ENCODE measurements at places on chromosomes 13 and 19.
A peak's percentile ranks its signal among the peaks of the same experiment; 100 is the strongest.

- DNase-seq: no peak
These were observed 1.1 kb upstream of the SMIM24 start for GRCh38 chr19:3481241-3482090.

DNA sequence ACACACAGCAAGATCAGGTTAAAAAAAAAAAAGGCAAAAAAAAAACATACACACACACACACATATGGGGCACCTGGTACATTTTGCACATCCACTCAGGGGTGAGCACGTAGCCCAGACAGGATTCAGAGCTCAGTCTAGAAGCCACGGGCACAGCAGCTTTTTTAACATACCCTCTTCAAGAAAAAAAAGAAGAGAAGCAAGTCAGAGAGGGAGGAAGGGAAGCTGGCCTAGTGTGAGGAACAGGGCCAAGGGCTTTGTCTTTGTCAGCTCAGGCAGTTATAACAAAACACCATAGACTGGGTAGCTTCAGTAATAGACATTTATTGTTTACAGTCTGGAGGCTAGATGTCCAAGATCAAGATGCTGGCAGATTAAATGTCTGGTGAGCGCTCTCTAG lies 2.3 kb upstream of the TPM4 start:
- no peak for DNase-seq

DNA sequence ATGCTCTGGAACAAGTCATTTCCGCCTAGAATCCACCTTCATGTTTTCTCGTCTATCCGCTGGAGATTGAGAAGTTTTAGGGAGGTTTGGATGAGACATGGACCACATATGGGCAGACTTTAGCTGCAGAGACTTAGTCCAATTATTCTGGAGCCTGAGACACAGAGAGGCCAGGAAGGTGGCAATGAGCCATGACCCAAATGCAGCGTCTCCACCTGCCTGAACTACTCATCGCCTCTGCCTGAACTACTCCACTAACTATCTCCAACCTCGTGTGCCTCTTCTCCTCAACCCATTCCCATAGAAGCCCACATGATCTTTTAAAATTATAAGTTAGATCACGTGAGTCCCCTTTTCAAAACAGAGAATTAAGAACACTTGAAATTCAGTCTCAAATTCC lies 5.6 kb downstream of the PLEKHA4 start:
- no peak for DNase-seq

DNA sequence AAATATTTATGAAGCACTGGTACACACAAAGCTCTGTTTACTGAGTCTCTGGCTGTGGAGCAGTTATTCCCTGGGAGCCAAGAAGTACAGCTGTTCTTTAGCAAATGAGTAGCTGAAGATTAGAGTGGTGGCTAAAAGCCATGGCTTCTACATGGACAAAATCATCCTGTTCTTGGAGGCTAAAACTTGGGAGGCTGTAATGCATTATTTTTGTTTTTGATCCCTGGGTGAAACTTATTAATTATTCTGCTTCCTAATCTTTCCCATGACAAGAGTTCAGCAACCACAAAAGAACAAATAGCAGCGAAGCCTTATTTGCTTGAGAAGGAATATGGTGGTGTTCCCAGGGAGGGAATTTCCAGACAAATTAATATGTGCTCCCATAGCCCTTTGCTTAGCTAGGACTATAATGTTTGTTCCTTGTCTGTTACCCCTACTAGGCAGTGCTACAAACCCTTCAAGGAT lies 109.5 kb downstream of the DCT start:
- no peak for DNase-seq

DNA sequence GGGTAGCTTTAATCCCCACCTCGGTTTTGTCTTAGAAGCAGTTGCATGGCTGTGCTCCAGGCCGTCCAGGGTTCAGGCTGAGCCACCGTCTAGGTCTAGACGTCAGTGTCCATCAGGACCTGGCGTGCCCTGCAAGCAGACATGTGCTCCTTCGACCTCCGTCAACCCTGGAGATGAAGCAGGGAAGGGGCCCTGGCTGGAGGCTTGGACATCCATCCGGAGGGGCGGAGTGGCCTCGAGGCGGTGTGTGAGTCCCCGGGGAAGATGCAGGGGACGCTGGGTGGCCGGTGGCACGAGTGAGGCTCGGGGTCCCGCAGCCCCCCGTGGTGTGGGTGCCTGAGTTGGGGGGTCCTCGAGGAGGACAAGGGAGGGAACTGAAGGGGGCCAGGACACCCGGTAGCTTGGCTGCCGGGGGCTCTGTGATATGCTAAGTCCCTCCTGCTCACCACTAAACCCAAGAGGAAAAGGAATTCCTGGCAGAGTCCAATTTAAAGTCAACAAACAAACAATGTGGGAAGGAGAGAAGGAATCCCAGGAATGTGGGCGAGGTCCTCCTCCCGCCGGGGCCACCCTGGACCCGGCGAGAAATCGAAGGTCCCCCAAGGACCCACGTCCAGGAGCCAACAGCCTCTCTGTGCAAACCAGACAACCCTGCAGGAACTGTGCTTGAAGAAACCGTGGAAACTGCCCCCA lies 14.9 kb upstream of the PTBP1 start:
- DNase-seq: no peak

DNA sequence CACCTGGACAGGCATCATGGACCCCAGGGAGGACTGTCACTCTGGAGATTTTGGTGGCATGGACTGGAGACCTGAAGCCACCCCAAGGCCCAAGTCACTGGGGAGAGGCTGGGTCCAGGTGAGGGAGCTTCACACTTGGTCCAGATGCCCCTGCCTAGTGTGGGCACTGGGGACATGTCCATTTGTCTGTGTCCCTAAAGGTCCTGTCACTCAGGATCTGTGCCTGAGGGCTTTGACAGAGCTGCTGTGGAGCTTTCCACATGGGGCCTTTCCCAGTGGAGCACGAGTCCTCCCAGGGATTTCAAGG lies 40.5 kb upstream of the CEACAM8 start:
- DNase-seq: no peak

- DNase-seq: no peak
These were observed 71.8 kb downstream of the STARD13 start for GRCh38 chr13:33213797-33214196.

DNA sequence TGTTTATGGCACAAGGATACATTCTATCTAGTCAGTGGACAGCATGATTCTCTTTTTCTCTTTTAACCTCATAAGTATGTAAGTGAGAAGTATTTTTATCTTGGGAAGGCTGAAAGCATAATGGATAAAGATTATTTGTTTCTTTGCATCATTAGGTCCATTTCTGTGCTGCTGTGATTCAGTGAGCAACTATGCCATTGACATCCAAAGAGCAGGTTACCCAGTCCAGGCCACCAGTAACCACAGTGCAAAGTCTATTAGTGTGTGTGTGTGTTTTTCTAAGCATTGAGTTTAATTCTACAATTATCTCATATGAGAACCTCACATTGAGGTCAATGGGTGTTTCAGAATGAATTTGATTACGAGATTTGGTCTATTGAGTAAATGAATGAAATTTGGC lies 158.8 kb upstream of the DACH1 start:
- DNase-seq: no peak

- DNase-seq: no peak
These were observed 21.1 kb downstream of the PIAS4 start for GRCh38 chr19:4028334-4029246.

GRCh38 chr13:80475718-80476117 lies 134.8 kb upstream of the SPRY2 start:
- DNase-seq: no peak

- DNase-seq: peak; percentile 58
These were observed 12.8 kb downstream of the MOB3A start for GRCh38 chr19:2083174-2083854.

- DNase-seq: no peak
These were observed 20.6 kb downstream of the TUBGCP3 start for GRCh38 chr13:112567161-112567862.

DNA sequence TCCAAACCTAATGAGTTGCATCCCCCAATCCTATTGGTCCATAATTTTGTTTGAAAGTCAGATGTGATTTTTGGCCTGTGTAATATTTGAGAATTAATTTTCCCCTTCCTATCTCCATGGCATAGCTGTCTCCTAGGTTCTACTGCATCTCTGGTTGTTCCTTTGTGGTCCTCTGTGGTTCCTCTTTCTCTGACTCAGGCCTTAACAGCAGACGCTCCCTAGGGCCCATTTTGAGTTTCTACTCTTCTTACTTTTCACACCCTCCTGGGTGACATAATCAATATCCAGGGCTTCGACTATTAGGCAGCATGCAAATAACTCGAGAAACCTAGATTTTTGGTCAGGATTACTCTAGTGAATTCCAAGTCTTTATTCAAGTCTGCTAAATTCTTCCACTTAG lies 160.7 kb downstream of the RFC3 start:
- DNase-seq: no peak

GRCh38 chr19:10550336-10550735 lies 6.6 kb downstream of the ATG4D start:
- no peak for DNase-seq

DNA sequence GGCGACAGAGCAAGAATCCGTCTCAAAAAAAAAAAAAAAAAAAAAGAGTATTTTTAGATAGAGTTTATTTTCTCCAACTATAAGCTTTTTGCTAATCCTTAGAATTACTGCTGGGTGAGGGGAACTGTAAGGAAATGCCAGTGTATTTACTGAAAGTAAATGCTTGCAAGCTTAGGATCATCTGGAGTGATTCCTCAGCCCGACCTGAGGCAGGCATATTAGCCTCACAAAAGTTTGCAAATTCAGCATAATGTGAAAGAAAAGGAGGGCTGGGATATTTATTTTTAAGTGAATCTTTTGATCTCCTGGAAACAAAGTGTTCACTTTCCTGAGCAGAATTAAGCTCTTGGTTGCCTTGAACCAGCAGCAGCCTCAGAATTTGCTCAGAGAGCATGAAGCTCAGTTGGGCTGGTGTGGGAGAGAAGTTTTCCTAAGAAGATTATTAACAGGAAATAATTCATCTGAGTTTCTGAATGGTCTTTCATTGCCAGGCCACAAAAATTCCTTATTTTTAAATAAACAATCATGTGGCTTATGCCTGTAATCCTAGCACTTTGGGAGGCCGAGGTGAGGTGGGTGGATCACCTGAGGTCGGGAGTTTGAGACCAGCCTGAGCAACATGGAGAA lies 24.7 kb upstream of the SPATA13 start:
- no peak for DNase-seq

- DNase-seq: no peak
These were observed 78.6 kb downstream of the ABCC4 start for GRCh38 chr13:95222733-95223018.

- DNase-seq: no peak
These were observed 93.0 kb upstream of the ARGLU1 start for GRCh38 chr13:106660746-106661625.

DNA sequence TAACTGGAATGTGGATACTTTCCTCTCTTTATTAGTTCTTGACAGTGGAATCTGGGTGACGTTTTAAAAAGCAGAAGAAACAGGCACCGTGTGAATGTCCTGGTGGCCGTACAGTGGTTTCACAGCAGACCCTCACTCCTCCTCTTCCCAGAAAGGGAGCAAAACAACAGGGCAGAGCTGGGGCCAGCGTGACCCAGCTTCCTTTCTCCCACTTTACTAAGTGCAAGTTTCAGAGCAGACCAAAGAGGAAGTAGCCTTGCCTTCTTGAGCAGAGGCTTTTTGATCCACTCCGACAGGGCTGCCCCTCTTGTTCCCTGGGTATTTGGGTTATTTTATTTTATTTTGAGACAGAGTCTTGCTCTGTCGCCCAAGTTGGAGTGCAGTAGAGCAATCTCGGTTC lies 19.6 kb upstream of the C19orf33 start:
- DNase-seq: no peak

DNA sequence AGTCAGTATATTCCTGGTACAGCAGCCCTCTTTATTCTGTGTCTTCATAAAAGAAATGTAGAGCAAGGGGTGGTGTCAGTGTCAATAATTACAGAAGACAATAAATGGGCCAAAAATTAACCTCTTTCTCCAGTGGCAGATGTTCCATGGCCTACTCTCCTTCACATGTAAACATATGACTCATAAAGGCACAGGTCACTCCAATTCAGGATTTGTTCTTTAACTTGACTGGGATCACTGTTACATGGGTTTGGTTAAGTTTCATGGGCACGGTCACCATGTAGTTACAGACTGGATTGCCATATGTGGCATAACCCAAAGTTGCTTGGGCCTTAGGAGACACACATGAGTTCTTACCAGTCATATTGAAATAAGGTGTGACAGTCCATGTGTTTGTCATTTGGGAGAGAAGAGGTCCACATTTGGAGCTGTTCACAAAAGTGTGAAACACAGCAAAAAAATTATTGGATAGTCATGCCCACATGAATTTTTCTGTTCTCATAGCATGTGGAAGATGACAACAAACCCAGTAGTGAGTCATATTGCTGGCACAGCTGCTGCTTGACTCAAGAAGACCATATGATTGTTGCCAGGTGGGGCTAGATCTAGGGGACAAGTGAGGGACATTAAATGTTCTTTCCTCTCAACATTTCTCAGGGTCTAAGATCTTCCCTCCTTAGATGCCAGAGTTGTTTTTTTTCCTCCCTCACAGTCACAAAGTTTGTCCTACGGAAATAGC lies 68.1 kb upstream of the HTR2A start:
- no peak for DNase-seq

GRCh38 chr13:99496184-99497142 lies 4.8 kb upstream of the TM9SF2 start:
- peak; percentile 47 for DNase-seq

DNA sequence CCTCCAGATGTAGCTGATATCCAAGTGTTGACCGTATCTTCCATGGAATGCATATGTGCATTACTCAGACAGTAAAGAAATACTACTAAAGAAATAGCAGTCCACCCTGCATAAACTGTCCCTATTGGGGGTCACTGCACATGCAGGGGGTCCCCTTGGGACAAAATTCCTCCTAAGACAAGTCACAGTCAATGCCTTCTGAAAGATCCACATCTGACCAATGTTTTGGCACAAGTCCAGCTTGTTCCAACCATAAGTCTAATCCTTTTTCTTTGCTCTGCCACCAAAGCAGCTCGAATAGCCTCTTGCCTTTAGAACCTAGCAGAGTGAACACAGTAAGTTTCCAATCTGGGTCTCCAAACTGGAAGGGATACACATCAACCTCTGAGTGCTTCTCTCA lies 87.9 kb downstream of the DIAPH3 start:
- DNase-seq: no peak

GRCh38 chr13:30290812-30291436 lies 16.4 kb downstream of the KATNAL1 start:
- no peak for DNase-seq

DNA sequence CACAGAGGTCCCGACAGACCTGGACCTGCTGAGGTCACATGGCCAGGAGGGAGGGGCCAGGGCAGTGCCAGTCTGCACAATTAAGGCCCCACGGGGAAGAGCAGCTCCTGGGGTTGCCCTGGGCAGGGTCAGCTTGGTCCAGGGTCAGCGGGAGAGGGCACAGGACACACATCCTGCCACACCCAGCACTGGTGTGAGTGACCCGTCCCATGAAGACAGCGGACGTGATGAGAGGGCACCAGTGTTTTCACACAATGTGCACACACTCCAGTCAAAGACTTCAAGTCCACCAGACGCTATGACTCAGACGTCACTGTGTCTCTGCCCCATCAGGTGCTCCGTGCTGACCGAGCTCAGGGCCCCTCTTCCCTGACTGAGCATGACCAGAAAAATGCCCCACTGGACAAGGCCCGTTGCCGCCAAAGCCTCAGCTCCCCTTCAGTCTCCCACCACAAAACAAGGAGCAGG lies 4.2 kb downstream of the TMEM259 start:
- no peak for DNase-seq

- DNase-seq: no peak
These were observed 9.3 kb upstream of the PSPC1 start for GRCh38 chr13:19791953-19792537.

GRCh38 chr19:48190288-48190884 lies 19.9 kb downstream of the ZSWIM9 start:
- DNase-seq: no peak
